ENCODE measurements at places on chromosomes 3 and 15. TPM values are rescaled to one million over a fixed set of nuclear protein-coding genes. Genes with fewer than 3 reads are reported as not detected.

The PLCH1 gene
- 3.1 TPM for total RNA-seq

The KCNMB2 gene
- total RNA-seq, result not detected

The CKMT1A gene
- 3.0 TPM for total RNA-seq

The DAZL gene
- not detected for total RNA-seq

The MSL2 gene
- 28.5 TPM for total RNA-seq

The INSYN1 gene
- total RNA-seq, result 0.41 TPM

GRCh38 chr15:47820057-47820746 is 102.9 kb downstream of the SEMA6D start:
- H3K27ac ChIP-seq, result no peak overlapping the region
- no peak for DNase-seq
- H3K27me3 ChIP-seq, result no peaks in the 10 kb centered on the region

DNA sequence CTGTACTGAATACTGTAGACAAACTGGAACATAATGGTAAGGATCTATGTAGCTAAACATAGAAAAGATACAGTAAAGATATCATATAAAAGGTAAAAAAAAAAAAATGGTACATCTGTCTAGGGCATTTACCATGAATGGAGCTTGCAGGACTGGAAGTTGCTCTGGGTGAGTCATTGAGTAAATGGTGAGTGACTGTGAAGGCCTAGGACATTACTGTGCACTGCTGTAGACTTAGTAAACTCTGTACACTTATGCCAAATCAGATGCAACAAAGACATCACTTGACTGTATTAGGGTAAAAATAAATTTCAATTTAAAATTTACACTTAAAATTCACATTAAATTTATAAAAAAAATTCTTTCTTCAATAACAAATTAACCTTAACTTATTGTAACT is 281.3 kb upstream of the LMCD1 start:
- no peaks in the 10 kb centered on the region for H3K27me3 ChIP-seq
- H3K36me3 ChIP-seq, result no peaks in the 10 kb centered on the region
- H3K4me1 ChIP-seq, result no peaks in the 10 kb centered on the region
- DNase-seq, result no peak

DNA sequence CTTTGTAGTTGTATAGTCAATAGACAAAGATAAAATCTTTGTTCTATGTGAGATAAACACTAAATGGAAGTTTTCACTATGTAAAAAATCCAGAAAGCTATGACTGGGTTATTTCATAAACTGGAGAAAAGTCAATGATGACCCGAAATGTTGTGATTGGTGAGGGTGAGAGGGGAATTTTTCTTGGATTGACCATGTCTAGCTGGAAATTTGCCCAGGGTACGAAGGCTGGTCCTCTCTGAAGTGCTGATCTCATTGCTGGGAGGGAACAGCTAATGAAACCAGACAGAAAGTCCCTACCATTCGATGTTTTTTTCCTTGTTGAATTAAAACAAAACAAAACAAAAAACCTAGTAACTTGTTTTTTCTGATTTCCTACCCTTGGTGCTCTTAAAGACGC is 14.3 kb downstream of the TPRG1 start:
- H3K27ac ChIP-seq, result no peak overlapping the region
- no peaks in the 10 kb centered on the region for H3K36me3 ChIP-seq
- no peaks in the 10 kb centered on the region for H3K27me3 ChIP-seq
- no peak for DNase-seq
- H3K4me3 ChIP-seq, result no peak overlapping the region
- peaks cover 20% of the 10 kb centered on the region for H3K4me1 ChIP-seq

GRCh38 chr3:111751961-111752360 is 107.1 kb upstream of the PHLDB2 start:
- H3K36me3 ChIP-seq, result no peaks in the 10 kb centered on the region
- no peaks in the 10 kb centered on the region for H3K27me3 ChIP-seq
- H3K4me3 ChIP-seq, result no peak overlapping the region
- no peaks in the 10 kb centered on the region for H3K4me1 ChIP-seq

DNA sequence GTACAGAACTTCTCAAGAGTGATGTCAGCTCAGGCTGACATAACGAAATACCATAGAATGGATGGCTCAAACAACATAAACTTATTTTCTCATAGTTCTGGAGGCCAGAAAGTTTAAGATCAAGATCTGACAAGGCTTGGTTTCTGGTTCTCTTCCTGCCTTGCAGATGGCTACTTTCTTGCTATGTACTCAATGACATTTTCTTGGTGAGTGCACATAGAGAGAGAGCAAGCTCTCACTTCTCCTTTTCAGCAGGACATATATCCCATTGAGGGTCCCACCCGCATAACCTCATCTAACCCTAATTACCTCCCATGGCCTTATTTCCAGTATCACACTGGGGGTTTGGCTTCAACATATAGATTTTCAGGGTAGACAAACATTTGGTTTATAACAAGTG is 1072.1 kb downstream of the PLOD2 start:
- no peaks in the 10 kb centered on the region for H3K27me3 ChIP-seq
- H3K27ac ChIP-seq, result no peak overlapping the region
- no peaks in the 10 kb centered on the region for H3K4me1 ChIP-seq
- no peak overlapping the region for H3K4me3 ChIP-seq
- no peaks in the 10 kb centered on the region for H3K36me3 ChIP-seq

GRCh38 chr15:47351501-47351900 is 365.8 kb upstream of the SEMA6D start:
- H3K4me3 ChIP-seq, result no peak overlapping the region
- H3K4me1 ChIP-seq, result no peaks in the 10 kb centered on the region
- no peak overlapping the region for H3K27ac ChIP-seq
- DNase-seq, result no peak

- H3K4me3 ChIP-seq, result no peak overlapping the region
- no peak overlapping the region for H3K27ac ChIP-seq
- no peak for DNase-seq
- H3K36me3 ChIP-seq, result no peaks in the 10 kb centered on the region
These were observed 166.3 kb downstream of the FAM43A start for GRCh38 chr3:194851941-194852340.

DNA sequence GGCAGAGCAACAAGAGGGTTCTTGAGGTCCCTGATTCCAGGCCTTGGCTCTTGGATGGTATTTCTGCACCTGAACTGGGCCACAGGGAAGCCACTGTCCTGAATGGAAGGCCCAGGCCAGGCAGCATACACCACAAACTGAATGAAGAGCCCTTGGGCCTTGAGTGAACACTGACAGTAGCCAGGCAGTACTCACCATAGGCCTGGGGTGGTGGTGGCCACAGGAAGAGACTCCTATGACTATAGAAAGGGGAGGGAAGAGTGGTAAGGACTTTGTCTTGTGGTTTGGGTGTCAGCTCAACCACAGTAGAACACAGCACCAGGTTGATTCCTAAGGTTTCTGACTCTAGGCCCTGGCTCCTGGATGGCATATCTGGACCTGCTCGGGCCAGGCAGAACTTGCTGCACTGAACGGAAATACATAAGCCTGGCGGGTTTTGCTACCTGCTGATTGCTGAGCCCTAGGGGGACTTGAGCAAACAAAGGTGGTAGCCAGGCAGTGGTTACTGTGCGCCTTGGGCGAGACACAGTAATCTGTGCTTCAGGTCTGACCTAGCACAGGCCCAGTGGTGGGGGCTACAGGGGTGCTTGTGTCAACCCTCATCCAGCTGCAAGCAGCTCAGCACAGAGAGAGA is 241.4 kb downstream of the ISL2 start:
- H3K4me1 ChIP-seq, result no peaks in the 10 kb centered on the region
- DNase-seq, result no peak
- H3K36me3 ChIP-seq, result no peaks in the 10 kb centered on the region

- H3K4me1 ChIP-seq, result peaks cover 12% of the 10 kb centered on the region
- no peak overlapping the region for H3K27ac ChIP-seq
- no peak overlapping the region for H3K4me3 ChIP-seq
- DNase-seq, result no peak
- H3K36me3 ChIP-seq, result no peaks in the 10 kb centered on the region
- H3K27me3 ChIP-seq, result no peaks in the 10 kb centered on the region
These were observed 38.9 kb upstream of the CLRN1 start for GRCh38 chr3:151011427-151011826.

GRCh38 chr15:71219101-71219500 is 103.8 kb downstream of the THSD4 start:
- no peaks in the 10 kb centered on the region for H3K4me1 ChIP-seq
- H3K27me3 ChIP-seq, result no peaks in the 10 kb centered on the region
- H3K27ac ChIP-seq, result no peak overlapping the region
- DNase-seq, result no peak

DNA sequence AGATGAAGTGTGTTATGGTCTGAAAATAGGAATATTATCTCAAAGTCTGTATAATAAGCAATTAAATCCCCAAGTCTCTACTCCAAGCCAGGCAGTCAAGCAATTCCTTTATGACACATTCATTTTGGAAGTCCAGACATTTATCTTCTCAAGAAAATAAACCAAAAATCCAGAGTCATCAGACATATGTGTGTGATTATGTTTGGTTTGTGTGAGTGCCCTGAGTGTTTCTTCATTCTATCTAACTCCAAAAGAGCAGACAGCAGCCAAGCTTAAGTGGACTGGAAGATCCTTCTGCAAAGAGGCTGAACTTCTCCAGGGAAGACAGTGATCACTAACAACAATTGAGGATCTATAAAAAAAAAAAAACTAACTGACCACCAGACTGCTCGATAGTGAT is 239.8 kb downstream of the STAG1 start:
- no peaks in the 10 kb centered on the region for H3K36me3 ChIP-seq
- no peak overlapping the region for H3K4me3 ChIP-seq
- no peaks in the 10 kb centered on the region for H3K4me1 ChIP-seq

DNA sequence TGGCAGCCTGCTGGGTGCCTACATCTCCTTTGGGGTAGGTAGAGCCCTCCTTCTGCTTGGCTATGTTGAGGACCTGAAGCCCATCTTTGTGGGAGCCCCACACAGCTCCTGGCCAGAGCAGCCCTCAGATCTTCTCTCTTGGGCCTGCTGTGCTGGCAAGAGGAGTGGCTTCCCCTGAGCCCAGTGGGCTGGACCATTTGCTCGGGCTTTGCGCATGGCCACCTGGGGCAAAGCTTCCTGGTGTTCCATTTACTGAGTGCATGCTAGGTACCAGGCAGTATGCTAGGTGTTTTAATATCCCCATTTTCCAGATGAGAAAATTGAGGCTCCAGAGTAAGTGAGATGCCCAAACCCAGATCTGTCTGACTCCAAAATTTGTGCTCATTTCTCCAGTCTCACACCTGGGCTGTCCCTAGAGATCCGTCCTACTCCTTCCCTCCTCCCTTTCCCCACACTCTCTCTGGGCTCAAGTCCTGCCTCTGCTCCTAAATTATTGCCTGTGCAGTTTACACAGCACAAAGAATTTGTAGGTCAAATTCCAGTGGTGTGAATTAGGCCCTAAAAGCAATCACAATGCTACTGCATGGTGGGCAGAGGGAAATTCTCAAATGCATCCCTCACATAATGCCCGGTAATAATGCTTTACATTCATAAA is 39.7 kb downstream of the SLC28A1 start:
- no peak overlapping the region for H3K4me3 ChIP-seq
- H3K27ac ChIP-seq, result no peak overlapping the region
- no peaks in the 10 kb centered on the region for H3K36me3 ChIP-seq
- peak; percentile 29 for DNase-seq
- no peaks in the 10 kb centered on the region for H3K27me3 ChIP-seq
- peaks cover 25% of the 10 kb centered on the region for H3K4me1 ChIP-seq

- H3K36me3 ChIP-seq, result no peaks in the 10 kb centered on the region
- no peak overlapping the region for H3K27ac ChIP-seq
- H3K27me3 ChIP-seq, result no peaks in the 10 kb centered on the region
- H3K4me1 ChIP-seq, result no peaks in the 10 kb centered on the region
- DNase-seq, result no peak
- H3K4me3 ChIP-seq, result no peak overlapping the region
These were observed 405.6 kb downstream of the MAGI1 start for GRCh38 chr3:65633018-65633638.

DNA sequence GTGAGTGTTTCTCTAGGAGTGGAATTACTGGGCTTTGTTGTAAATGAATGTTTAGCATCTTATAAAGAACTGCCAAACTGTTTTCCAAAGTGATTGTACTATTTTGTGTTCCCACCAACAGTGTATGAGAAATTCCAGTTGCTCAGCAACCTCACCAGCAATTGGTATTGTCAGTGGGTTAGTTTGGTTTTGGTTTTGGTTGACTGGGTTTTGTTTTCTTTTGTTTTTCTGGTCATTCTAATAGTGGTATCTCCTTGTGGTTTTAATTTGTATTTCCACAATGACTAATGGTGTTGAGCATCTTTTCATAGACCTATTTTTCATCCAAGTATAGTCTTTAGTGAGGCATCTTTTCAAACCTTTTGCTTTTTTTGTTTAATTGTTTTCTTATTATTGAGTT is 27.1 kb downstream of the FILIP1L start:
- H3K27ac ChIP-seq, result peak overlapping the region; percentile 78
- H3K27me3 ChIP-seq, result no peaks in the 10 kb centered on the region
- DNase-seq, result no peak
- H3K4me3 ChIP-seq, result no peak overlapping the region
- H3K36me3 ChIP-seq, result no peaks in the 10 kb centered on the region

DNA sequence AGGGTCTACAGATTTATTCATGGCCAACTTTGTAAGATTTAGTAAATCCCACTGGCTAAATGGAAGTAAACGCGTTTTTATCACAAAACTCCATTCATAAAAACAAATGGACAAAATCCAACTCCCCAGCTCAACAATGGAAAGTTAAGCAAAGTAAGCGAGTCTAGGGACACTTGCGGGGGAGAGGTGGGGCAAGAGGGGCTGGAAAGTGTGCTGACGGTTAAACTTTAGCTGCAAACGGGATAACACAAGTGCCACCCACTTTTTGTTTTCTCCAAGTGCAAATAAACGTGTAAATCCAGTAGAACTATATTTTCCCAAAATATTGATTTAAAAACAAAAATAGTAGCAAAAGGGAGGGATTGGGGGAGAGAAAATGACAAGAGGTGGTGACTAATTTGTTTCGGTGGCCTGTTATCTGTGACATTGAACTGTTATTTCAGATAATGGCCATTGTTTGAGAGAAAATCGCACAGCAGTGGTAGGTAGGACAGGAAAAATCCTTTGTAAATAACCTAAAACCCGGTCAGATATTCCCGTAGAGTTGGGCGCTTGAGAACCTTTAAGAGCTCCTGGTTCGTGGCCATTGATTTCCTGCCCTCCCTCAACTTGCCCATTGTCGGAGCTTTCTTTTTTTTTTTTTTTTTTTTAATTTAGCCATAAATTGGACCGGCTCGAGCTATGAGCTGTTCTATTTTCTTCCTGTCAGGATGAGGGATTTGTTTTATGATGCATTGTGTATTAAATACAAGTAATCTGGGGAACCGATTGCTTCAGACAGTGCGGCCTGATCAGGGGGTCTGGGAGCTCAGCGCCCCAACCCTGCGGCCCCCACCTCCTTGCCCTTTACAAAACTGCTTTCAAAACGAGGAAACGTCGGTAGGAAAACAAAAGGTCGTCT is 514.8 kb downstream of the MECOM start:
- no peaks in the 10 kb centered on the region for H3K27me3 ChIP-seq
- DNase-seq, result no peak
- H3K4me3 ChIP-seq, result no peak overlapping the region

All from Caco-2 (cell line).